Bronchial smooth muscle cell (primary cell): ENCODE measurements at places on chromosomes 12 and 14. TPM values are rescaled to one million over a fixed set of nuclear protein-coding genes. Genes with fewer than 3 reads are reported as not detected.

Gene ISM2
- 0.16 and 0.17 TPM in 2 replicates for total RNA-seq

Gene KRT75
- not detected in 2 replicates for total RNA-seq

Gene KRT8
- total RNA-seq = 0.95 and 1.5 TPM in 2 replicates

Gene TMTC2
- total RNA-seq = 15.9 and 18.7 TPM in 2 replicates
